ENCODE measurements at places on chromosomes 16 and 17.

- DNase-seq = no peak
Observed at GRCh38 chr17:8955021-8955959, 10.2 kb downstream of the PIK3R5 start.

GRCh38 chr17:61384692-61385576, 14.7 kb upstream of the TBX2 start:
- DNase-seq = no peak

DNA sequence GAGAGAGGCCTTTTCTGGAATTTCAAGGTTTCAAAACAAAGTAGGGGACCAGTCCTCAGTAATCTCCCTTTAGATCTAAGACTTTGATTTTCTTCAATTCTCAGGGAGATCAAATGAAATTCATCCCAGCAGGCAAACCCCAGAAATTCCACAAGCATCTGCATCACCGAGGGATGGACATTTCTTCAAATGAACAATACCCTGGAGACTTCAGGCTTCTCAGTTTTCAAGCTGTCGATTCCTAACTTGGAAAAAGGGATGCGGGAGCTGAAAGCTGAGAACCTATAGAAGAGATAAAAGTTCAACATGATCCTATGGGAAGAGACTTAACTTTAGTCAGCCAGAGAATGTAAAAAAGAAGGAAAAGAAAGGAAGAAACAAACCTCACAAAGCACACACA, 296.9 kb upstream of the CDH5 start:
- no peak for DNase-seq

DNA sequence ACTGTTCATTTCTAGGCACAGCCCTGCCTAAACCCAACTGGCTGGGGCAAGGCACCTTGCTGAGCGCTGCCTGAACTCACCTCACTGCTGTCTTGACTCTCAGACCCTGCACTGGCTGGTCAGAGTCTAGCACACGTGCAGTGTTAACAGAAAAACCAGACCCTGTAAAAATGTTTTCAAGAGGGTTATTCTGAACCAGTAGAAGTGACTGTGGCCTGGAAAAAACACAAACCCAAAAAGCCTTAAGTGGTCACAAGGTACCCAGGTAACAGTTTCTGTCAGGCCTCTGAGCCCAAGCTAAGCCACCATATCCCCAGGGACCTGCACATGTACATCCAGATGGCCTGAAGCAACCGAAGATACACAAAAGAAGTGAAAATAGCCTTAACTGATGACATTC, 6.1 kb upstream of the EIF4A3 start:
- DNase-seq = no peak

GRCh38 chr17:71938340-71939010, 182.3 kb upstream of the SOX9 start:
- no peak for DNase-seq

- peak; percentile 77 for DNase-seq
Observed at GRCh38 chr16:87324411-87325275, 7.5 kb upstream of the C16orf95 start.

GRCh38 chr16:23448392-23448791, 4.6 kb downstream of the COG7 start:
- peak; percentile 22 for DNase-seq

GRCh38 chr17:29131814-29132682, 48.1 kb downstream of the MYO18A start:
- DNase-seq = no peak

DNA sequence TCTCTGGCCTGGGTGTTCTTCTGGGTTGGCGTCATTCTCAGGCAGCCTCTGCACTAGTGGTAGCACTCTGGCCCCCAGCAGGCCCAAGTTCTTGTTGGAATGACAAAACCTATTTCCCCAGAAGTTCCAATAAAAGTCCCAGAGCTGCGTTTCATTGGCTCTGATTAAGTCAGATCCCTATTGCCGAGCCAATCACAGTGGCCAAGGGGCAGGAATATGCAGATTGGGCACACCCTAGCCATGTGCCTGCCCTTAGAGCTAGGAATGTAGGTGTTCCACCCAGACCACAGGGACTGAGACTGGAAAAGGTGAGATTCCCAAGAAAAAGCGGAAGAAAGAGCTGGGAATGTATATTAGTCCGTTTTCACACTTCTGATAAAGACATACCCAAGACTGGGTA, 44.9 kb upstream of the POLR3E start:
- peak; percentile 16 for DNase-seq

- DNase-seq = no peak
Observed at GRCh38 chr17:80613732-80614071, 69.1 kb downstream of the RPTOR start.

- no peak for DNase-seq
Observed at GRCh38 chr17:6497496-6498221, 53.4 kb downstream of the PIMREG start.

DNA sequence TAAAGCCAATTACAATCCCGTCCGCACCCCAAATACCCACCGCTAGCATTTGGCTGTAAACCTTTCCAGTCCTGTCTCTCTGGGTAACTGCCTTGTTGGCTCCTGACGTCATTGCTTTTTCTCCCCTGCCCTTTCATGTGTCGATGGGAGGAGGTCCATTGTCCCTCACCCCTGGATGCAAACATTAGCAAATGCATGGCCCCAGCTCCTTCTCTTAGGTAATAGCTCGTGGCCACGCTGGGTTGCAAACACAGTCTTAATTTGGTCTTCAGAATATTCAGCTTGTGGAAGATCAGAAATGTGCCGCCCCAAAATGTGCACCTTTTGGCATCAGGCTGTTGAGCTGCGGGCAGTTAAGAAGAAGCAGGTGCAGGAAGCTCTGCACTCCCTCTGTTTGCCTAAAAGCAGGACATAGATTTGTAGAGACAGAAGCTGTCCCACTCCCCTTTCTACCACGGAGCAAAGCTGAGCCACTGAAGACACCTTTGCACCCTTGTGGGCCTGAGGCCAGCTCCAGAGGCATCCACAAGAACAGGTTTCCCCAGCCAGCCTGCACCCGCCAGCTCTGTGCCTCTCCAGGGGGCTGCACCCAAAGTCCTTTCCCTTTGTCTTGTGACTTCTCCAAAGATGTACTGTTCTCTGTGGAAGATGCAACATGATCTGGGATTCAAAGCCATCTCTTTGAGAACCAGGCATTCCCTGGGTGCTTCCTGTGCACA, 127.3 kb downstream of the MGAT5B start:
- DNase-seq = no peak

GRCh38 chr16:74950511-74950910, 34.4 kb downstream of the WDR59 start:
- no peak for DNase-seq

DNA sequence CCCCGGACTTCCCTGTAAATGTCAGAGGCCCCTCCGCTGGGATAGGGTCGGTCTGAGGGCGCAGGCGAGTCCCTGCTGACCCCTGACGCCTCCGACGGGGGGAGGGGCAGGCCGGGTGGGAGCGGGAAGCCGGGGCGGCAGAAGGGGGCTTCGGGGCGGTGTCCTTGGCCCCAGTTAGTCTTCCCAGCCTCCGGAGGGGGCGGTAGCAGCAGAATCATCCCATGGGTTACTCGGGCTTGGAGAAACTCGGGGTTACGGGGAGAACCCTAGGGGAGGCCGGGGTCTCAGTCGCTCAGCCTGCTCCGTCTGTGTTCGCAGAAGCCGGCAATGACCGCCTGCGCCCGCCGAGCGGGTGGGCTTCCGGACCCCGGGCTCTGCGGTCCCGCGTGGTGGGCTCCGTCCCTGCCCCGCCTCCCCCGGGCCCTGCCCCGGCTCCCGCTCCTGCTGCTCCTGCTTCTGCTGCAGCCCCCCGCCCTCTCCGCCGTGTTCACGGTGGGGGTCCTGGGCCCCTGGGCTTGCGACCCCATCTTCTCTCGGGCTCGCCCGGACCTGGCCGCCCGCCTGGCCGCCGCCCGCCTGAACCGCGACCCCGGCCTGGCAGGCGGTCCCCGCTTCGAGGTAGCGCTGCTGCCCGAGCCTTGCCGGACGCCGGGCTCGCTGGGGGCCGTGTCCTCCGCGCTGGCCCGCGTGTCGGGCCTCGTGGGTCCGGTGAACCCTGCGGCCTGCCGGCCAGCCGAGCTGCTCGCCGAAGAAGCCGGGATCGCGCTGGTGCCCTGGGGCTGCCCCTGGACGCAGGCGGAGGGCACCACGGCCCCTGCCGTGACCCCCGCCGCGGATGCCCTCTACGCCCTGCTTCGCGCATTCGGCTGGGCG, 542 bp downstream of the GUCY2D start:
- no peak for DNase-seq

DNA sequence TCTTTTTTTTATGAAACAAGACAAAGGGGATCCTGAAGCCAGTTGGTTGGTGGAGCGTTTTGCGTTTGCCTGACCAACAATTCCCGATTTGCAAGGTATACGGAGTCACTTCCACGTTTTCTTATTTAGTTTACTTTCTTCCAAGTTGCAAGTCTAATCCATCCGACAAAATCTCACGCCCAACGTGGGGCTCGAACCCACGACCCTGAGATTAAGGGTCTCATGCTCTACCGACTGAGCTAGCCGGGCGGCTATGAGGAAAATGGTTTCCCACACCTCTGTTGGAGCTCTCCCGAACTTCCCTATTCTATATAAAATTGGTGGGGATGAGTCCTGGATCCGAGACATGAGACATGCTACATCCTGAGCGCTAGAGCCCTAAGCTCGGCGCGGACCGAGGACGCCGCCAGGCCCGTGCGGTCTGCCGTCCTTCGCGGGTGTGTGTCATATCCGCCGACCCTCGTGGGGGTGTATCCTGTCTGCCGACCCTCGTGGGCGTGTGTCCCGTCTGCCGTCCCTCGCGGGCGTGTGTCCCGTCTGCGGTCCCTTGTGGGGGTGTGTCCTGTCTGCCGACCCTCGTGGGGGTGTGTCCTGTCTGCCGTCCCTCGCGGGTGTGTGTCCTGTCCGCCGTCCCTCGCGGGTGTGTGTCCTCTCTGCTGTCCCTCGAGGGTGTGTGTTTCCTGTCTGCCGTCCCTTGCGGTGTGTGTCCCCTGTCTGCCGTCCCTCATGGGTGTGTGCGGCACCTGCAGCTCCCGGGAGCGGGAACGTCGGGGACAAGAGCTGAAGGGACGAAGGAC, 22.6 kb downstream of the ZNF213 start:
- peak; percentile 98 for DNase-seq

GRCh38 chr17:1878419-1879121, 48.8 kb downstream of the RPA1 start:
- DNase-seq = no peak
